ENCODE measurements at places on chromosomes 5 and 9.

GRCh38 chr5:53170746-53171349, 61.3 kb upstream of the MOCS2 start:
- peak; percentile 2 for DNase-seq

- DNase-seq, result no peak
Observed at GRCh38 chr5:16994565-16994964, 58.5 kb upstream of the MYO10 start.

- peak; percentile 61 for DNase-seq
Observed at GRCh38 chr5:157160001-157160400, 6.1 kb downstream of the GARIN3 start.

DNA sequence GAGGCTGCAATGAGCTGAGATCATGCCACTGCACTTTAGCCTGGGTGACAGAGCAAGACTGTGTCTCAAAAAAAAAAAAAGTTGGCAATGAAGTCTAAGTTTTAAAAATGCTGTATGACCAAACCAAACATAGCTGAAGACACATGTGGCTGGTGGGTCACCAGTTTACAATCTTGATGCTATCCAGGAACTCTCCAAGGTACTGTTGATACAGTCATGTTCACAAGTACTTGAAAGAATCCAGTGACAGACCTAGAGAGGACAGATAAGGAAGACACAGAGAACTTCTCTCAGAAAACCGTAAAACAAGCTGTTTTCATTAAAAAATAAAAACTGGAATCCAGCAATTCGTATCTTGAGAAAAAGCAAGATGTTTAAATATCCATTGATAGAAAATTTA, 95.7 kb downstream of the ACTBL2 start:
- no peak for DNase-seq

DNA sequence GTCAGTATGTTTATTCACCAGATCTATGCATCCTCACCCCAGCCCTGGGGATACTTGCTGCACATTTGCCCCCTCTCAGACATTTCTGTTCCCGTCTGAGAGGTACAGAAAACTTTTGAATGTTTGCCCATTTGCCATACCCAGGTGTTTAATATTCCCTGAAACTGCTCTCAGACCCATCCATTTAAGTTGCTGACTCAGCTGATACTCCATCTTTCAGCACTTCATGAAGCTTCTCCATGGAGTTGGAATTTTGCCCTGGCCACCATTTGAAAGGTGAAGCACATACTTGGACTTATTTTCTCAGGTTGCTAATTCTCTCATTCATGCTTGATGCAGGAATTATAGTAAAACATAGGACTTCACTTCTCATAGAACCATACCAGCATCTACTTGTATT, 203.9 kb upstream of the OR13F1 start:
- no peak for DNase-seq

GRCh38 chr5:77133061-77133758, 46.1 kb upstream of the ZBED3 start:
- DNase-seq, result no peak

DNA sequence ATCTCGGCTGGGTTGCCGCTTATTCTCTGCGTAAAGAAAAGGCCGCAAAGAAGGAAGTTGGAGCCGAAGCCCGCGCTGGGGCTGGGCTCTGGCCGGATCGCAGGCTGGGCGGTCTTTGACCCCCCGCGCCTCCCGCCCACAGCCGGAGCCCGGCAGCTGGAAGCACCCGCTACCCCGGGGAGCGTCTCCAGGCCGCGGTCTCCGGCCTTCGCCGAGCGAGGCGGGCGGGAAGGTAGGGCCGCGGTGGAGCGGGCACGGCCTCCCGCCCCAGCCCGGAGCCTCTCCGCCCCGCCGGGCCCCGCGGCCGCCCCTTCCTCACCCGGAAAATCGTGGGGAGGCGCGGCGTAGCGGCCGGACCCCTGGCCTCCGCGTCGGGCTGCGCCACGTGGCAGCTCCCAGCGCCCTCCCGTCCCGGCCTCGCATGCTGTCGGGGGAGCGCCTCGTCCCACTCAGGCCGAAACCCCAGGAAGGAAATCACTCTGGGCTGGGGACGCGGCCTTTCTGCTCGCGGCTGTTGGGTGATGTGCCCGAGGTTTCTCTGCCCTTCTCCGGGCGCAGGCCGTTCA, 12.0 kb downstream of the FOXD1 start:
- DNase-seq, result peak; percentile 19

DNA sequence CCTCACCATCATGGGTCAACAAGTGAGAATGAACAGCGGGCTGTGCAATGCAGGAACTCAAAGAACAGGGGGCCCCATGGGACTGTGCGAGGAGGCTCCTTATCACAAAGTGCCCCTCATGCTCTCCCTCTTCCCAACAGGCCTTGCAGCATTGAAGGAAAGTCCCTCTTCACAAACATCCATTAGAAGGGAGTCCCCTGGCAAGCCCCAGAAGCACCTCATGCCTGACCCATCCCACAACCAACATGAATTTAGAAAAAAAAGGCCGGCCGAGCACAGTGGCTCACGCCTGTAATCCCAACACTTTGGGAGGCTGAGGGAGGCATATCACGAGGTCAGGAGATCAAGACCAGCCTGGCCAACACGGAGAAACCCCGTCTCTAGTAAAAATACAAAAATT, 122.6 kb upstream of the FSTL4 start:
- DNase-seq, result no peak

- DNase-seq, result no peak
Observed at GRCh38 chr5:40960037-40960436, 50.7 kb downstream of the C7 start.

DNA sequence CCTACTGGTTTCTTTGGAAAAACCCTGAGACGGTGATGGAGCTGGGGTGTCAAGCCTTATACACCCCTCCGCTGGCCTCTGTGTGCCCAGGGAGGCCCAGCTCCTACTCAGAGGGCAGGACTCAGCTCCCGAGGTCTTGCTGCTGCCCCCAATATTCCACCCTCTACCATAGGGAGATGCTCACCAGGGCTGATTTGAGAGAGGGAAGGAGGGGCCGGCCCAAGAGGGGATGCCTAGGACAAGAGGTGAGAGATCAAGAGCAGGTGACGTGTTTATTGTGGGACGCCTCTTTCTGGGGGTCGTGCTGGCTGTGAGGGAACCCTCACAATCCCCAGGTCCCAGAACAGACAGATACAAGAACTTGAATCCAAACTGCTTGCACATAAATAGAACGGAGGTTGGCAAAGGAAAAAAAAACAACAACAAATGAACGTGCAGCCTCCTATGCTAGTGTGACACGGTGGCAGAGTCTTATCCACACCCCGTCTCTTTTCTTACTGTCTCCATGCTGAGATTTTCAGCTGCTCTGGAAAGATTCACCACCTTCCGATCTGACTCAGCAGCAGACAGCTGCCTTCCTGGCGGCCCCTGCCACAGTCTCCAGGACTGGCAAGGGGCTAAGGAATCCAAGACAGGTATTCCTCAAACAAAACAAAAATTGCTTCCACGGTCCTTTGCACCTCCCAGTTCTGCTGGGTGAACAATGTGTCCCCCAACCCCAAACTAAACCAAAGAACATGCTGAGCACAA, 22.3 kb downstream of the FABP6 start:
- DNase-seq, result no peak

DNA sequence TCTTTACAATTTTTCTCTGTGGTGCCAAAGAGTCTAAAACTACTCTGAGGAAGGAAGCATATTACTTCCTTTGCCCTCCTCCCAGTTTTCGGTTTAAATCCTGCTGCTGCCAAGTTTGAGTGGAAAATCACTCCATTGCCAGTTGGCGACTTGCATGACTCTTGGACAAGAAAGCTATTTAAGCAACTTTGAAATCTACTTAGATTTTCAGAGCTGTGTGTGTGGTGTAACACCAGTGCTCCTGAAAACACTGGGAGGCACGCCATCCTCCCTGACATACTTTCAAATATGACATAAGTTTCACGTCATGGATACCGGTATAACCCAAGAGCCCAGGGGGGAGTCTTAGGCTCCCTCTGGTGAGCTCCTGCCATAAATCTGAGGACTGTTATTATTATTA, 83.5 kb upstream of the RIOK2 start:
- no peak for DNase-seq

- DNase-seq, result no peak
Observed at GRCh38 chr5:73405691-73406090, 42.9 kb downstream of the FOXD1 start.

DNA sequence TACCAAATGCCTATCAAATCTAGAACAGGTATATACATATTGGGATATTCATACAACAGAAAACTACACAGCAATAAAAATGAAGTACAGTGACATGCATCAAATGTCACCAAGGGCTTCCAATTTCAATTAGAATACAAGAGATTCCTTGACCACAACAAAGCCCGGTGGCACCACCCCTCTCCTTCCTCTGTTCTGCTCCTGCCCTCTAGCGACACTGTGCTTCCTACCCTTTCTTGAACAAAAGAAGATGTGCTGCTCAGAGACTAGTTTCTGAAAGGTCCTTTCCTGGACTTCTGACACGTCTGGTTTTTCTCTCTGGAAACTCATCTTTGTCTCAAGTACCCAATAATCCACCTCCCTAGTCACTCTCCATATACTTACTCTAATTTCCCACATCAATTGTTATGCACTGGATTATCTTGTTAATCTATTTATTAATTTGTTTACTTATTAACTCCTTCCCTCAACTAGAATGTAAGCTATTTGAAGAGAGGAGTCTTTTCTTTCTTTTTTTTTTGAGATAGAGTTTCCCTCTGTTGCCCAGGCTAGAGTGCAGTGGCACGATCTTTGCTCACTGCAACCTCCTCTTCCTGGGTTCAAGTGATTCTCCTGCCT, 70.4 kb upstream of the CTSV start:
- peak; percentile 63 for DNase-seq

DNA sequence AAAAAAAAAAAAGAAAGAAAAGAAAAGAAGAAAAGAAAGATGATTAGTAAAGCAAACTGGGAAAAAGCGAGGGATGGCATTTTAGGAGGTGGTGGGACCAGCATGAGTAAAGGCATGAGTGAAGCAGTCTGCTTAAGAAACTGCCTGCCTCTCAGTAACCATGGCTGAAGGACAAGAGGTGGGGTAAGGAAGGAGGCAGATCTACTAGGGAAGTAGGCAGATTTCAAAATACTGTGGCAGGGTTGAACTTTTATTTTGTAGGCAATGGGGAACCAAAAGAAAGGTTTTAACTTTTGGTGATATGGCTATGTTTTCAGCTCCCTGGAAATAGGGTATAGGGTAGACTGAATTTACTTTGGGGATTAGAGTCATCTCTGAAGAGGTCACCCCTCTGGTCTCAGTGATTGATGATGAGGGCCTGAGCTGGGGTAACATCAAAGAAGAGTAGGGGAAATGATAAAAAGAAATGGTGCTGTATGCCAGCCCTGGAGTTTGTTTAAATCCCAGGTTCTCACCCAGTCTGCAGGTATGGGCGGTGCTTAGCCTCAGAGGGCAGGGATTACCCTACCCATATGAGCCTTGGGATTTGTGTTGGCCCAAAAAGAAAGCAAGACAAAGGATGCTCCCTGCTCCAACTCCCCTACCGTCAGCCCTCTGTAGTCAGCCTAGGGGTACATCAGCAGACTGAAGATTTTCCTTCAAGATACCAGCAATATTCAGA, 316.2 kb downstream of the CWC27 start:
- DNase-seq, result no peak

GRCh38 chr5:55904152-55904551, 53.0 kb downstream of the IL31RA start:
- DNase-seq, result no peak

- DNase-seq, result no peak
Observed at GRCh38 chr5:143083006-143083405, 312.8 kb downstream of the ARHGAP26 start.

DNA sequence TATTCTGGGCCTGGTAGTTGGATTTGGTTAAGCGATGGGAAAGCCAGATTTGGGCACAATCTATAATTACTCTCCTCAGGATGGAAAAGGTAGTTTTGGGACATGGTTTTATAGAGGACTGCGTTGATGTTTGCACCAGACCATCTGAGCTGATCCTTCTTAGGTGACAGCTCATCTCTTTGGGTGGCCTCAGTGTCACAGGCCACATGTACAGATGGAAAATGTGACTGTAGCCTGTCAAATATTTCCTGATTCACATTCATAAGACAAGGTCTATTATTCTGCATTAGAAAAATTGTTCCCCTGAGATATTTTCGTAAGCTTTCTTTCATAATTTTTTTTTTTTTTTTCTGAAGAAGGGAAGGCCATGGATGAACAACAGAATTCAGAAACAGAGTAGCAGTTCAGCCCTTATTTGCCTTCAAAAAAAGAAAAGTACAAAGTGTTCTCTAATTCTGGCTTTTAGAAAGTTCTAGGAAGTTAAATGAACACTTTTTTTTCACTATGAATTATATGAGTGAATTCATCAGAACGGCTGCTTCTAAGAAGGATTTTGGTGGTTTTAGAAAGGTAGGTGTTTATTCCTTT, 81.0 kb downstream of the NNT start:
- DNase-seq, result no peak

DNA sequence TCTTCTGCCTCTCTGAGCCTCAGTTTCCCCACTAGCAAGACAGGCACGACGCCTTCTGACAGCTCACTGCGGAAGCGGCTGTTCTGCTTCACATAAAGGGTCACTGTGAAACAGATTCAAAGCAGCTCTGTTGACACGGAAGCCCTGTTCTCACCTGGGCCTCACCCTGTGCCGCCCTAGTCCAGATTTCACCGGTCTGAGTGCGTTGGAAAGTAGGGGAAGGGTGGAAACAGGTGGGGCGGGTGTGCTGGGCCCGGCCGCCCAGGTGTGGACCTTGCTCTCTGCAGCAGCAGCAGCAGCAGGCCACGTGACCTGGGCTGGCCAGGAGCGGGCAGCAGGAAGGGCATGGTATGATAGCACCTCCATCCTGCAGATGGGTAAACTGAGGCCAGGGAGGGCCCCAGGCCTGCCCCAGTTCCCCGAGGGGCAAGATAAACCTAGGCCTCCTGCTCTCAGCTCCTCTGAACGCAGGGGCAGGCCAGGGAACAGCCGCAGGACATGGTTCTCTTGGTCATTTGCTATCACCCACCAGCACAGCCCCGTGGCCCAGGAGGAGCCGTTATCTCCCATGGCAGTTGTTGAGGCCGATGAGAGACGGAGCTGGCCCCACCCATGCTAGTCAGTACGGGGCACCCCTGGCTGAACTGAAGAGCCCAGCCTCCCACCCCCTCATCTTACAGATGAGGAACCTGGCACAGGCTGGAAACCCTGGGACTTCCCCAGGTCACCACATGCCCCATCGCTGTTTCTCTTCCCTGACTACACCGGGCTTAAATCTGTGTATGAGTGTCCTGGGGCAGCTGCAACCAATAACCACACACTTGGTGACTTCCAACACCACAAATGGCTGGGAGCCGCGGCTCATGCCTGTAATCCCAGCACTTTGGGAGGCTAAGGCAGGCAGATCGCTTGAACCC, 12.1 kb downstream of the PTGES2 start:
- DNase-seq, result peak; percentile 26

- no peak for DNase-seq
Observed at GRCh38 chr5:179841621-179842020, 17.0 kb downstream of the MRNIP start.

DNA sequence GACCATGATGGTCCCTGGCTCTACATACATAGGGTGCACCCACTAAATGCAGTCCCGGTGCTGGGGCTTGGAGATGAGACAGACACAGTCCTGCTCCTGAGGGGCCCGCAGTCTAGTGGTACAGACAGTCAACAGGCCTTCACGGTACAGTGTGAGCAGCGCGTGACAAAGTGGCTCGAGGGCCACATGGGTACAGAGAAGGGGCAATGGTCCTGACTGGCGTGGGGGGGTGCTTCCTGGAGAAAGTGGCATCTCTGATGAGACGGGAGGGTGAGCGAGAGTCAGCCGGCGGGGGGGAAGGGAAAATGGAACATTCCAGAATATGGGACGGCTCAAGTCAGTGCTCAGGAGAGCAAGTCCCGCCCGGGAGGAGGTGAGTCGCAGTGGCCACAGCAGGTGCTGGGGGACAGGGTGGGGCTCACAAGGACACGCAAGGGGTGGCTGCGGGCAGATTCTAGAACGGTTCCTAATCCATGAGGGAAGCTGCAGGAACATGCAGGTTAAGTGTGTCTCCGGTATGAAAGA, 38.0 kb downstream of the WHRN start:
- DNase-seq, result no peak

- DNase-seq, result peak; percentile 7
Observed at GRCh38 chr5:128538250-128539037, 399 bp upstream of the FBN2 start.
